Stimulated activated CD4-positive, alpha-beta T cell treated with anti-CD3 and anti-CD28 coated beads, Interleukin-12 subunit alpha, Interleukin-12 subunit beta, amount 100 ng/mL, for 24 hours (primary cell): ENCODE measurements at places on chromosomes 1 and 21.

- no peak for DNase-seq
Measured at GRCh38 chr21:35284199-35284598, 235.1 kb upstream of the RUNX1 start.

GRCh38 chr1:168287237-168287664 lies 6.6 kb downstream of the TBX19 start:
- no peak for DNase-seq

DNA sequence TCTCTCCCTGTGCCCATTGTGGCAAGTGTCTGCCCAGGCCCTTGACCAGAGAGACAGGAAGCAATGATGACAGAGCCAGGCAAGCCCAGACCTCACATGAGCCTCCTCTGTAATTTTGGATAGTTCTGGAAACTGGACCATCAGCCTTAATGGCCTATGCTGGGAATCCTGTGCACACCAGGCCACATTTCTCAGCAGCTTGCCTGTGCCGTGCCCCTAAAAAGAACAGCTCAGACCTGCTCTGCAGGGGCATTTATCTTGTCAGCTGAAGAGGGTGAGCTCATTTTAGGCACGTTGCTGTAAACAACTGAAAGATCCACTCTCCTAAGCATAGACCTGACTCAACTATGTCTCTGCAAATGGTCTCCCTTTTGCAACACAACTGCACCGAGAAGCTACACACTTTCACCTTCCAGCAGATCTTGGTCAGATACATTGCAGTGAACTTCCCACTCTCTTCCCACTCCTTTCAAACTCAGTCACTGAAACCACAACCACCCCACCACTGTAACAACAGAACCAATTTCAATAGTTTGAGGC lies 53.5 kb upstream of the BACH1 start:
- DNase-seq = no peak

- DNase-seq = no peak
Measured at GRCh38 chr1:174963529-174964125, 36.1 kb upstream of the CACYBP start.

- DNase-seq = no peak
Measured at GRCh38 chr1:229129301-229130027, 141.4 kb upstream of the RAB4A start.

GRCh38 chr1:237112663-237113062 lies 70.7 kb downstream of the RYR2 start:
- DNase-seq = no peak

DNA sequence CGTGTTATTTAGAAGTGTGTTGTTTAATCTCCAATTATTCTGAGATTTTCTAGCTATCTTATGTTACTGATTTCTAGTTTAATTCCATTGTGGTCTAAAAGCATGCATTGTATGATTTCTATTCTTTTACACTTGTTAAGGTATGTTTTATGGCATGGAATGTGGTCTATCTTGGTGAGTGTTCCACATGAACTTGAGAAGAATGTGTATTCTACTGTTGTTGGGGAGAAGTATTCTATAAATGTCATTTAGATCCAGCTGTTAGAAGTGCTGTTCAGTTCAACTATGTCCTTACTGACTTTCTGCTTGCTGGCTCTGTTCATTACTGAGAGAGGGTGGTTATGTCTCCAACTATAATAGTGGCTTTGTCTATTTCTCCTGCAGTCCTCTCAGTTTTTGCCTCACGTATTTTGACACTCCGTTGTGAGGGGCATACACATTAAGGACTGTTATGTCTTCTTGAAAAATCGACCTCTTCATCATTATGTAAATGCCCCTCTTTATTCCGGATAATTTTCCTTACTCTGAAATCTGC lies 12.0 kb upstream of the PLA2G5 start:
- DNase-seq = no peak

DNA sequence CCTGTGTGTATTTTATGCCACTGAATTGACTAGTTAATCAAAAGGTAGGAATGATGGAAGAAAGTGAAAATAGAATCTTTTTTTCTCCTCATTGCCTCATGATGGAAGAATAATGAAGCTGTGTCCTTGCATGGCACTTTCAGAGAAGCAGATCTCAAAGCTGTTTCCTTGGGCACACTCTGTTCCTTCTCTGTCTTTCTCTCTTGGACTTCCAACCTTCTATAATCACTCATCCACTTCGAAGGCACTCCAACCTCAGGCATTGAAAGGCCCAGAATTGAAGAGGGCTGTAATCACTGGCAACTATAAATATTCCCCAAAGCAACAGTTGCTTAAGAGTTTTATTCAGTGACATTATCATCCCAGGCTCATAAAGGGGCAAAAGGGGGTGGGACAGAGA lies 31.1 kb upstream of the DNASE2B start:
- no peak for DNase-seq

DNA sequence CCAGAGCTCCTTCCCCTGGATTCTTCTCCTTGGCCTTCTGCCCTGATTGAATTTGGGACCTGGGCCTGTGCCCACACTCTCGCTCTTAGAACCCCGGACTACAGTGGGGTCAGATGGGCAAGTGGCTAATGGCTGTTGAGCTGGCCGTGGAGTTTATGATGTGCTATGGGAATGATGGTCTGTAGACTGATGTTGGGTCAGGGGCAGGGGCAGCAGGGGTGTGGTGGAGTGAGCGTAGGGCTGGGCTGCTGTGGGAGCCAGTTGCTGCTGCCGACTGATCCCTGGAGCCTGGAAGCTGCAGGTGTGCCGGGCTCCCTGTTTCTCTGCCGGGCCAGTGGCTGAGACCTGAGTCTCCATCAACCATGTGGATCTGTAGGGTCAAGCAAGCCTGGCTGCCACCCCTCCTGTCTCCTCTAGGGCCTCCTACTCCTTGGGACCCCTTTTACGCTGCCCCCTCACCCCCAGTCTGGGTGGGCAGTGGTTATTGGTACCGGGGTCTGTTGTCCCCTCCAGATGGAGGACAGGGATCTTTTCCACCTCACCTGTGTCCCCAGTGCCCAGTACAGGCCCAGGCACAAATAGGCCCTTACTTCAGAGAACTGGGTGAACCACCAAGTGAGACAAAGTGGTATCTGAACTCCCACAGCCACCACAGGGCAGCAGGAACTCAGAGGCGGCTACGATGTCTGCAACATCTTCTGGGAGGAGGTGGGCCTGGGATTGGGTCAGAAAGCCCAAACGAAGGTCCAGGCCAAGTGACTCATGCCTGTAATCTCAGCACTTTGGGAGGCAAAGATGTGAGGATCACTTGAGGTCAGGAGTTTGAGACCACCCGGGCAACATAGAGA lies 5.1 kb downstream of the PODN start:
- no peak for DNase-seq

GRCh38 chr1:1420654-1421141 lies 378 bp downstream of the ANKRD65 start:
- no peak for DNase-seq

DNA sequence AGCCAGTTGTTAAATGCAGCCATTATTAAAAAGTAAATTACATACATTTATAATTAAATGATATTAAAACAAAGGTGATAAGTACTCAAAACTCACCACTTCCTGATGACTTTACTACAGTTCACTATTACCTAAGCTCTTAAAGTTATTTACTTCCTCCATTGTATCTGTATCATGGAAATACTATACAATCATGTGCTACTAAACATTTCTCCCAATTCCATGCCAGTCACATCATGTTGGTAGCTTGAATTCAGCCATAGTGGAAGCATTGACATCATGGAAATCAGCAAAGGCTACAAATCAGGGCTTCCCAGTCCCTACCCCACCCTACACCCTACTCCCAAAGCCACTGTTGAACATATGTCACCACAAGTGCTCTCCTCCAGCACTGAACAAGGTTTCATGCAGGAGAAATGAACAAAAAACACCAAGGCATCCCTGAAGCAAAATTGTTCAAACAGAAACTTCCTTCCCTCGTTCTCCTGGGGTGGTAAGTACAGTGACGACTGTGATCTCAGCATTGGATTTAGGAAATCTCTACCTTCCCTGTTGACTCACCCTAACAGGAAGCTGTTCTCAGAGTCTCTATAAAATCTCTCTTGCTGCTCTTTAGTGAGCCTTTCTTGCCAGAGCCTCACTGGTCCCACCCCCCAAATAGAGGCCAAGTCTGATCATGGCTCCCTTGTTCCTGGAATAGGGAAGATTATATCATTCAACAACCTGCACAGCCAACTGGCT lies 12.7 kb downstream of the VSIG8 start:
- no peak for DNase-seq

DNA sequence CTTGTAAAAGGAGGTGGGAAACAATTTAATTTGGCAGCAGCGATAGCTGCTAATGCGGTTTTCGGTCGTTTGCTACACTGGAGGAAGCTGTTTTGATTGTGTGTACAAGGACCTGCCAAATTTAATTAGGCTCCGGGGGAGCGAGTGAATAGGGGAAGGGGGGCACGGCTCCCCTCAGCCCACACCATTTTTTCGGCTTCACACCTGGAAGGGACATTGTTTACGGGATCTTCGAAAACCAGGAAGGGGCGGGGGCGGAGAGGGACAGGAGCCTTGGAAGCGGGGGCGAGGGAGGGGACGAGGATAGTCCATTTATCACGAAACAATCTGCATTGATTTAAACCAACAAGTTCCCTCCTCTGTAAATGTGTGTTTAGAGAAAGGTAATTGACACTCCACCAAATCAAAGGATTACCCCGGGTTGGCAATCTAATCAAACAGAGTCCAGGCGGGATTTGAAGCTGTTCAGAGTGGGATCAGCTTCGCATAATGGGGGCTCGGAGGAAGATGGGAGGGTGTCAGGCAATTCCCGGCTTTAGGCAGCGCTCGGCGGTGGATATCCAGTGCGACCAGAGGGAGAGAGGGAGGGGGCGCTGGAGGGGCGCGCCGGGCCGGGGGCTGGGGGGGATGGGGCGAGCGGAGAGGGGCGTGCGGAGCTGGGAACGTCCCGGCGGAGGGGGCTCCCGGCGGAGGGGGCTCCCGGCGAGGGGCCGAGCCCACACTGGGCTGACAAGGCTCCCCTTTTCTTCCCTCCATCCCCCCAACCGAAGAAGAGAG lies 9.8 kb downstream of the PAX7 start:
- no peak for DNase-seq

DNA sequence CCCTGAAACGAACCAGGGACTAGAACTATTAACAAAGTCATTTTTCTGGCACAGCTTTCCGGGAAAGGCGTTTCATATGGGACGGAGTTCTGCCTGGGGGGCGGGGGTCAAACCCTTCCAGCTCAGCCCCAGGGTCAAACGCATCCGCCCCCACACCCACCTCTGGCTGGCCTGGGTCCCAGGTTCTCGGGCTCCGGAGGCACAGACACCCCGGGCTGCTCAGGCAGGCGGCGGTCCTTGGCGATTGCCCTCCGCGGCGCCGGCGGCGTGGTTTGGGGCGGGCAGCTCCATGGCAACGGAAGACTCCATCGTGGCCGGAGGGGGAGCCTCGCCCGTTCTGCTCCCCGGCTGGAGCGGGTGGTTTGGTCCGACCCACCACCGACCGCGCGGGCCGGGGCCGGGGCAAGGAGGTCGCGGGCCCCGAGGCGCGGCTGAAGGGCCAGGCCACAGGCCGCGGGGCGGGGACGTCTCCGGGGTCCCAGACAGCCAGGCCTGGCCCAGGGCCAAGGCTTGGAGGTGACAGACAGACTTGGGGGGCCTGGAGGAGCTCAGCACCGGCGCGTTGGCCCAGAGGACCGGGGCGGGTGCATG lies at the start of gene CFAP74:
CFAP74 (minus strand) TSS at position 246 of the 591 bp plus-strand sequence. CDS start 12,830 bp downstream, outside the sequence.
- DNase-seq = no peak

DNA sequence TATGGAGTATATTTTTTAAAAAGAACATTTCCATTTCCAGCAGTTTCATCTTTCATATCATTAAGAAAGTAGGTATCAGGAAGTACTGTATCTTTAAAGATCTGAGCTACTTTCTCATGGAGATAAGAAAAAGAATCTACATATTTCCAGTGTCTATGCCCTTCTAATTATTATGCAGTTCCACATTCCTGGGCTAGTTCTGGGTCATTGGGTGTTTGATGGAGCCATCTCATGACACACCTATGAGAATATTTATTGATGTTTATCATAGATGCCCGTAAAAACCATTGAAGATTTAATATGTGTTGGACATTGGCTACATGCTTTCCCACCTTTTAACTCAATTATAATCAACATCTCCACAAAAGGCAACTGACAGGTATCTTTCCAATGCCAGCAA lies 21.0 kb downstream of the LCE4A start:
- DNase-seq = no peak

DNA sequence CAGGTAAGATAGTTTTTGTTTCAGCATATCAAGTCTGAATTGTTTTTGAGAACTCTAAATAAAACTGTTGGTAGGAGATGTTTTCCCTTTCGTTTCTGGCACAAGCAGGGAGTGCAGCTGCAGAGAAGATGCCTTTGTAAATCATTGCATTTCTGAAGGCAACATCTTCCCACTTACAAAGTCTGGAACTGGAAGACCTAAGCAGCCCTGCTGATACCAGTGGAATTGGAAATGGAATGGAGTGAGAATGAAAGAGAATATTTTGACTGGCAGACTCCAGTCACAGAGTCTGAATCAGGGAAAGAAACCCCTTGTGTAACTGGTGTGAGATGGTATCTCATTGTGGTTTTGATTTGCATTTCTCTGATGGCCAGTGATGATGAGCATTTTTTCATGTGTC lies 815.6 kb downstream of the LTN1 start:
- no peak for DNase-seq

- DNase-seq = no peak
Measured at GRCh38 chr1:24195136-24195535, 8.0 kb upstream of the IFNLR1 start.

- DNase-seq = no peak
Measured at GRCh38 chr1:21143752-21144151, 32.9 kb downstream of the EIF4G3 start.

- no peak for DNase-seq
Measured at GRCh38 chr1:29365906-29366670, 129.8 kb downstream of the PTPRU start.

DNA sequence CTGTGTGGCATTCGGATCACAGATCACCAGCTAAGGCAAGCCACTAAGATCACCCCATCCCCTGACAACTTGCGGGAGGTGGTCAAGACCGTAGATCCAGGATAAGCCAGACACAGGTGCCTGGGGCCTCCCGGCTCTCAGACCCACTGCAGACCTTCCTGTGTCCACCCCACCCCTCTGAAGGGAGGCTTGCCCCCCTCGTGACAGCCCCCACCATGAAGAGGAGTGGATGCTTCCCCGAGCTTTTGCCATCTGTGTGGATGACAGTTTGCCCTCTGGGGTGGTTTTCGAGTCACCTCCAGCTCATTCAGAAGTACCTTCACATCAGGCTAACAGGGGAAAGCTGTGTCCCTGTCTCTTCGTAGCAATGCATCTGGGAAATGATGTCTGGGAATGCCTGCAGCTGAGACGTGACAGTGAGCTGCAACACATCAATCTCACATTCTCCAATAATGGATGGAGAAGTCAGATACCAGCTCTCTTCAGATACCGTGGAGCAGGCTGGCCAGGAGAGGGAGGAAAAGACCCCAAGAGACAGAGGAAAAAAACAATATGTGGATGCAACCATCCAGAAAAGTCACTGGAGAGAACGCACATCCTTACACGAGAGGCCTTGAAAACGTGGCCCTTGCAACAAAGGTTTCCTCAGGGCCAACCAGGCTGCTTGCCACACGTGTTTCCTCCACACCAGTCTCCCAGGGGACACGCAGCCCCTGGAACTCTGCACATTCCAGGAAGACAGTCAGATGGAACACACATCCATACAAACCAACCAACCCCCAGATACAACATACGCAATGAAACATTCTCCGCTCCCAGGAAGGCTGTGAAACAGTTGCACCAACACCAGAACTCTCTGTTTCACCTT lies 20.4 kb upstream of the FHAD1 start:
- DNase-seq = no peak

GRCh38 chr1:197778366-197778945 lies 3.2 kb upstream of the DENND1B start:
- DNase-seq = no peak
